GM04504 (cell line): ENCODE measurements at places on chromosomes 12 and 14.

- DNase-seq, result peak; percentile 66
Measured at GRCh38 chr12:101891462-101891971, 14.1 kb downstream of the DRAM1 start.

- DNase-seq, result peak; percentile 29
Measured at GRCh38 chr12:44930972-44931600, 55.0 kb upstream of the NELL2 start.

GRCh38 chr12:116427200-116427930, 131.8 kb upstream of the MAP1LC3B2 start:
- DNase-seq, result no peak

DNA sequence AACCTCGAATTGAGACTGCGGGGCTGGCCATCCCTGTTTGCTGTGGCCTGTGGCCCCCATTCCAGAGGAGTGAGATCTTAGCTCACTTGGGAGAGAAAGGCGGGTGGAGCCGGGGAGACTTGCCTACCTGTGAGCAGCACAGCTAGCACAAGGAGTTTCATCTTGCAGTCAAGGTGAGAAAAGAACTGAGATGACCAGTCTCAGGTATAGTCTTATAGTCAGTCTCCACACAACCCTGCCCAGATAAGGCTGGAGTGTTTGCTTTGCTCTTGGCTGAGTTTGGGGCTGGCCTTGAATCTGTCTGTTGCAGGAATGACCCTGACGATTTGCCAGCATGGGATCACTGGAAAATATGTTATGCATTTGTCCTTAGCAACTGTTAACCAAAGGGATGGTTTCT, at the start of gene PLA2G1B:
TSS of gene PLA2G1B (minus strand) at position 187 of the 400 bp plus-strand sequence. CDS start at position 161, 26 bp downstream.
- no peak for DNase-seq

GRCh38 chr14:100345711-100346110, 22.6 kb downstream of the SLC25A47 start:
- no peak for DNase-seq

DNA sequence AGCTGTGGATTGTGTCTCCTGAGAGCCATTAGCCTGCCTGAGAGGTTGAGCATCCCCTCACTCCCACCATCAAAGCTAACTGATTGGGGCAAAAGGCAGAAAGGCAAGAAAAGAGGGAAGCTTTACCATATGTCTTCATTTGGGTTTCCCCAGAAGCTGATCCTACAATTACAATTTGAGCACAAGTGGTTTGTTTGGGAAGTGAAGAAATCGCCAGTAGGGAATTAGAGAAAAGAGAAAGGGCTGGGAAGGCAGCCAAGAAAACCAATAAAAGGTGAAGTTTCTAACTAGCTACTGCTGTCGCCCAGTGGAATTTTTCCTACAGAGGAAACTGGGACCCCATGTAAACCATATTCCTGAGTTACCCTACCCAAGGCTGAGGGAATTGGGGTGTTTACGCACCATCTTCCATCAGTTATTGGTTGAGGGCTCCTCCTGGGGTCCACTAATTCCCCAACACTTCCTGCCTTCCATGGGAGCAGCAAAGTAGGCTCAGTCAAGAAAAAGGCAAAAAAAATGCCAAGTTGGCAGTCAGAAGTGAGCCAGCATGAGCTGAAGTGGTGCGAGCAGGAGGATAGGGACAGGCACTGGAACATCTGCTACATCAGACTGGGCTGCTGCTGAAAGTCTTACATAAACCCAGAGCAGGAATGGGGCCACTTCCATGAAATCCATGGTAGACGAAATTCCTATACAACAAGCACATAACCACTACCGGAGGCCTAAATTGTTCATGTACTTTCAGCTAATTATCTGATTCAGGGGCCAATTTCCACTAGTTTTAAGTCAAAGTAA, 17.3 kb downstream of the KCNK10 start:
- no peak for DNase-seq

DNA sequence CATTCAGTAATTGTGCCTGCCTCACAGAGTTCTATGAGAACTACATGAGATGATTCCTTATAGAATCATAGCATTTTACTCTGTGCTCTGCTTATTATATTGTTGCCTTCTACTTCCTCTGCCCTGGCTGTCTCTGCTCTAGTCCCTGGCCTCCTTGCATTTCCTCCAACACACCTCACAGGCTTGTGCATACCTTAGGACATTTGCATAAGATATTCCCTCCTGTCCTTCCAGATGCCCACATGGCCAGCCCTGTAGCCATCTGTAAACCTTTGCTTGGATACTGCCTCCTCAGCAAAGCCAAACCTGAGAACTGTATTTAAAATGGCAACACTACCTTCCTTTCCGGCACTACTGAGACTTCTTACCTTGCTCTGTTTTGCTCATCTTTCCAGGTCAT, 453.6 kb downstream of the NELL2 start:
- DNase-seq, result no peak

GRCh38 chr12:53651737-53652136, 24.1 kb downstream of the ATP5MC2 start:
- DNase-seq, result no peak

GRCh38 chr14:29687866-29688265, 239.8 kb downstream of the PRKD1 start:
- no peak for DNase-seq

DNA sequence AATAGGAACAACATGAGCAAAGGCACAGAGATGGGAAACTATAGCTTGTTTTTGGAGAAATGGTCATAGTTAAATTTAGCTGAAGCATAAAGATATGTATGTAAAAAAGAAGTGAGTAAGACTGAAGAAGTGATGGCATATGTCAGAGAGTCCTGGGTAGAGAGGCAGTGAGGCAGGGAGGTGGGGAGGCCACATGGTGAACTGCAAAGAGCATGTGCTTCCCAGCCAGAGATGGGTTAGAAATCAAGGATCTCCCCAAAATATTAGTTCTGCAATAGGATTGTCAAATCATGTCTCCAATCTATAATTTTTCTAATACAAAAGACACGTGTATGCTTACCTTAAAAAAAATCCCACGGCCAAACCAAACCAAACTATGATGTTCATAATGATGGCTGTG, 82.1 kb upstream of the STXBP6 start:
- no peak for DNase-seq

DNA sequence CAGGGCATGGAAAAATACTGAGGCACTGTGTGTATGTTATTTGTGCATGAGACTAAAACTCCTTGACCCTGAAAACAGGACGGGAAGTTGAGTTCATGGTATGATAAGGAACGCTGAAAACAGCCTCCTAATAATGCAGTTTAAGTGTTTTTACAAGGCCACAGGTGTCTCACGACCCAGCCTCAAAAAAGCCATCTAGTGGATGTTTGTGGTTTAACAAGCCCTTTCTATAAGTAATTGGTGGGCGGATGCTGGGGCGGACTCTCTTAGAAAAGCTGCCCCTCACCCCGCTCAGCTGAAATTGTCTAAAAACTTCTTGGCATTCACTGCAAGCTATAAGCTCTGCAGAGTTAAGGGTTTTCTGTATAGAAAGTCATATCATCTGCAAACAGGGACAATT, 184.5 kb downstream of the NUBPL start:
- no peak for DNase-seq

GRCh38 chr12:64895526-64895925, 71.1 kb downstream of the TBC1D30 start:
- DNase-seq, result no peak

- DNase-seq, result no peak
Measured at GRCh38 chr14:78071016-78071549, 99.1 kb upstream of the NRXN3 start.

- peak; percentile 71 for DNase-seq
Measured at GRCh38 chr12:69470189-69471075, at the start of gene FRS2. Gene FRS2 (plus strand): TSS chr12:69470388. CDS start chr12:69569031, 98,643 bp downstream.

- no peak for DNase-seq
Measured at GRCh38 chr12:62313727-62314380, 53.6 kb downstream of the USP15 start.

- DNase-seq, result no peak
Measured at GRCh38 chr12:56616925-56617324, 13.2 kb downstream of the BAZ2A start.

- no peak for DNase-seq
Measured at GRCh38 chr12:22993609-22994315, 368.8 kb downstream of the ETNK1 start.

DNA sequence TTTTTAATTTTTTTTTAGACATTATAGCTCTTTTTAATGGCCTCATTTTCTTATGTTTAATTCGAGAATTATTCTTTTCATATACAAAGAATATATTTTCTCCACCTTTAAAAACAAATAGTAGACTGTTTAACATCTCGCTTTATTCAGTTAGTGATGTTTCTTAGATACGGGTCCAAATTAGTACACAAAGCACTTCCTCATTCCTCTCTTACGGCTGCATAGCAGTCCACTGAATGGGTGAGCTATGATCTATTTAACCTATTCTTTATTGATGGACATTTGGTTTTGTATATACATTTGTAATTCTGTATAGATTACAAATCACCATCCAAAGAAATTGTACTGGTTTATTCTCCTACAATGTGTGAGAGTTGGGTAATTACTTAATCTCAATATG, 8.3 kb upstream of the GPR162 start:
- no peak for DNase-seq
